ENCODE measurements at places on chromosomes 1 and 21.

- DNase-seq = no peak
Observed at GRCh38 chr1:236108027-236108648, 34.2 kb upstream of the GPR137B start.

DNA sequence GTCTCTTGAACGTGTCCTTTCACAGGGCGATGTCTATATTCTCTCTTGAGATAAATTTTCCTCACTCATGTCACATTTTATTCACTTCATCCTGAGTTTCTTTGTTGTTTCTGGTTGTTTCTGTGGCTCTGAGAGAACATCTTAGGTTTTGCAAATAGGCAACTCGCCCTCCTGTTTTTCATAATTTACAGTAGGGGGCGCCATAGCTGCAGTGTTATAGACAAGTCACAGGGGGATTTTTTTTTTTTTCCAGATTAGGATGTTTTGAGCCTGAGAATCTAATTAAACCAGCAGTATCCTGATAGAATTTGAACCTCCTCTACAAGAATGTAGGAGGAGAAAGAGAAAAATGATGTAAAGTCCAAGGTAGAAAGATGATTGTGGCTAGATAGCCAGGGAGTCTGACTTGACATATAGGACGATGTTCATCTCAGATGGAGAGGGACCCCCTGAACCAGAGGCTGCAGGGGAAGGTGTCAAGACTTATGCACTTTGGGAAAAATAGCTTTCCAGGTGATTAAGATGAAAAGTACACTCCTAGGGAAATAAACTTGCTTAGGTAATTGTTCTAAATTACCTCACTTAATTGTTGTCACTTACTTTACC is 76.3 kb downstream of the ZP4 start:
- DNase-seq = no peak

GRCh38 chr1:202181586-202181985 is 12.0 kb upstream of the LGR6 start:
- no peak for DNase-seq

GRCh38 chr1:36343651-36344394 is 20.4 kb upstream of the EVA1B start:
- DNase-seq = no peak

- no peak for DNase-seq
Observed at GRCh38 chr1:39275836-39276507, 71.5 kb downstream of the MACF1 start.

DNA sequence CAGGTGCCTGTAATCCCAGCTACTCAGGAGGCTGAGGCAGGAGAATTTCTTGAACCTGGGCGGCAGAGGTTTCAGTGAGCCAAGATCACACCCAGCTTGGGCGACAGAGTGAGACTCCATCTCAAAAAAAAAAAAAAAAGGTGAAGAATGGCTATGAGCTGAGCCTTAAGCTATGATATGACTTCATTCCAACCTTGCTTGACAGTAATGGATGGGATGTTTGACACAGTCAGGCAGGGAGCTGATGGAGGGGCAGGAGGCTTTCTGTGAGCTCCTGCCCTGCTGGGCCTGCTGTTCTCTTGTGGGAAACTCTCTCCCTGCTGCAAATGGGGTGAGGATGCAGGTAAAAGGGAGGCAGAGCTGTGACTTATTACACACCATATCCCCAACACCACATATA is 27.6 kb downstream of the NCF2 start:
- no peak for DNase-seq

DNA sequence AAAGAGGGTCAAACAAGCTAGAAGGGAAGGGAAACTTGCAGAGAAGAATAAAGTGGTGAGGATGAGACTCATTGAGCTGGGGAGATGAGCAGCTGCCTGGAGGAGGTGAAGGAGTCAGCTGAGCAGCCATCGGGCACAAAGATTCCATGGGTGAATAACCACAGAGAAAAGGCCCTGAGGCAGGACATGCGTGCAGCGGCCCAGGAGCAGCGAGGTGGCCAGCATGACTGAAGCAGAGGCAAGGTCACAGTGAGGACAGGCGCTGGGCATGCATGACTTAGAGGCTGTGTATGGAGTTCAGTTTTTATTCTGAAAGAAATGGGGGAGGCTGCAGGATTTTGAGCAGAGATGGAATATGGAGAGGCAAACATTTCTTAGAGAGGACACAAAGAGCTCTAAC is 24.9 kb downstream of the OLFML2B start:
- DNase-seq = no peak

GRCh38 chr1:210739627-210740026 is 394.3 kb downstream of the KCNH1 start:
- DNase-seq = no peak
